ENCODE measurements at places on chromosomes 1 and 21.

DNA sequence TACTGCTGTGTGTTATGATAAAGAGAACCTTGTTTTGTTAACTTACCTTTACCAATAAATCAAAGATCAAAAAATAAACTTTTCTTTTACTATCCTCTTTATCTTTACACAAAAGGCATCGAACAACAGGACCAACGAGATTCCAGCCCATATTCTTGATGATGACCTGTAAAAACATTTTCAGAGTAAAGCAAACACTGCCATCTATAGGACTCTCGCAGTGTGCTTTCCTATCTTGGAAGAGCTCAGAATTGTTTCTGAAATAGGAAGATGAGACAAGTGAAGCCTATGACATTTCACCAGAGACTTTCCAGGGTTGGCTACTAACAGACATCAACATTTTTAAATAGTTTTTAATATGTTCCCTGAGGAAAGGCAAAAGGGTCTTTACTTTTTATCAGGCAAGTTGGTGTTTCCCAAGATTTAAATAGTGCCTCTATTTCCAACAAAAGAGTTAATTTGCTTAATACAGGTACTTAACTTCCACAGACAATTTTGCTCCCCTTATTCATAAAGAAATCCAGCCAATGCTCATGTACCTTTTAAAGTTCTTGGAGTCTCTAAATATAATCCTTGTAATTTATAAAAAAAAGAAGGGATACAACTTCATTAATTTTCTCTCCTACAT, 7.3 kb downstream of the GLMN start:
- no peak for DNase-seq

DNA sequence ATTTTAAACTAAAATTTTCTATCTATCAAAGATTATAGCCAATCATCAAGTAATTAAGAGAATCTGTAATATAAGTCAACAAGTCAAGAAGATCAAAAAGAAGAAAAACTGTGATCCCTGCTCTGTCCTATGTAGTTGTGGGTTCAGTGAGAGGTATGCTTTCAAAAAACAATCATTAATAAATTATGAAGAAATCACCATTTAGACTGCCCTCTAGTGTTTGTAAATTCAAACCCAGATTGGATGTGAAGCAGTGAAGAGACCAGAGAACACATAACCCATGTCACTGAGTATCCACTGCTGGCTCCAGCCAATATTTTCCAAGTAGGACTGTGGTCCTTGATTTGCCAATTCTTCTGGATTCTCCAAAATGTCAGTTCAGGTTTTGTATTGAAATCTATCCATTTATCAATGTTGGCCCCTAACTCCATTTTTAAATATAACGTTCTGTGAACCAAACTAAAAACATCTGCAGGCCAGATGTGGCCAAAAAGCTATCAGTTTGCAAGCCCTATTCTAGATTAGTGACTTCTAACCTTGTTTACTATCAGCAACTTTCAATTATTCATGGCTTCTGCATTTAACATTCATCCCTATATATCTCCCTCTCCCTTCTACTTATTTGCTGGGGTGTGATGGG, 467.5 kb upstream of the CXADR start:
- DNase-seq = no peak

DNA sequence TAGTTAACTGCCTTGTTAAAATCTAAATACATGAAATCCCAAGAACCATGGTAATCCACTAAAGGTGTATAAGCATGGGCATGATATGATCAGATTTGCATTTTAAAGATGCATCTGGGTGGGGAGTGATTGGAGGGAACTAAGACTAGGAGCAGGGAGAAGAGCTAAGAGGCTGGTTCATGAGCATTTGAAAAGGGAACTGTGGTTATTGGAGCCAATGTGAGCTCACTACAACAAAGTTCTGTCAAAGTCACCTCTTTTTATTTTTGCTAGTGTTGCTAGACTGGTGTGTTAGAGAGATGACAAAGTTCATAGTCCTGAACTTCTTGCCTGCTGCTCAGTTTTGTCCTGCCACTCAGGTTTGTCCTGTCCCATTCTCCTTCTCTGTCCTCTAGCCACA, 67.1 kb upstream of the LRRC8D start:
- no peak for DNase-seq

DNA sequence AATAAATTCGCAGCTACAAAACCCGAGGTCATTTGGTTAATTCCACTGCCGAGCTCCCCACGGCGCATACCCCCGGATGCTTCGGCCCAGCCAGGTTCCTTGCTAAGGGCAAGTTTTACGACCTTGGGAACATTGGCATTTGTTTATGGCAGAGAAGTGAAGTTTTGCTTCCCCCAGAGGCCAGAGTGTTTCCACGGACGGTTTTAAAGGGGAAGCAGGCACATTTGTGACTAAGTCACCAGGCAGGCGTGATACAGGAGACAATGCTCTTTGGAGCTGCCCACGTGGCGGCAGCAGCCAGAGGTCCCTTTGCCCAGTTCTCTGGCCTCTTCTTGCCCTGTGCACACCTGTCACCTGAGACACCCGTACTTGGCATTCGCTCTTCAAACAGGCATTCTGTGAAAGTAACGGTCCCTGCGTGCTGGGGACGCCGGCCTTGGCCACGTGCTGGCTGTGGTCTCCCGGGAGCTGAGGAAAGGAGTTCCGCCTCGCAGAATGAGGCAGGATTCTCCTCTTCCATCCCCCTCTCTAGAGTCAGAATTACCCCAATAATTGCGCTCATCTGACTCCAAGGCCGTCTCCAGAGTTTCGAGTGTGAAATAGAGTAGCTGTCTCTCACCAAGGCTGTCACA, 138.3 kb downstream of the PRDM16 start:
- DNase-seq = no peak

GRCh38 chr1:63601463-63601862, 8.3 kb downstream of the PGM1 start:
- no peak for DNase-seq
